Skeletal muscle cell (primary cell): ENCODE measurements at places on chromosomes 16 and 17.

DNA sequence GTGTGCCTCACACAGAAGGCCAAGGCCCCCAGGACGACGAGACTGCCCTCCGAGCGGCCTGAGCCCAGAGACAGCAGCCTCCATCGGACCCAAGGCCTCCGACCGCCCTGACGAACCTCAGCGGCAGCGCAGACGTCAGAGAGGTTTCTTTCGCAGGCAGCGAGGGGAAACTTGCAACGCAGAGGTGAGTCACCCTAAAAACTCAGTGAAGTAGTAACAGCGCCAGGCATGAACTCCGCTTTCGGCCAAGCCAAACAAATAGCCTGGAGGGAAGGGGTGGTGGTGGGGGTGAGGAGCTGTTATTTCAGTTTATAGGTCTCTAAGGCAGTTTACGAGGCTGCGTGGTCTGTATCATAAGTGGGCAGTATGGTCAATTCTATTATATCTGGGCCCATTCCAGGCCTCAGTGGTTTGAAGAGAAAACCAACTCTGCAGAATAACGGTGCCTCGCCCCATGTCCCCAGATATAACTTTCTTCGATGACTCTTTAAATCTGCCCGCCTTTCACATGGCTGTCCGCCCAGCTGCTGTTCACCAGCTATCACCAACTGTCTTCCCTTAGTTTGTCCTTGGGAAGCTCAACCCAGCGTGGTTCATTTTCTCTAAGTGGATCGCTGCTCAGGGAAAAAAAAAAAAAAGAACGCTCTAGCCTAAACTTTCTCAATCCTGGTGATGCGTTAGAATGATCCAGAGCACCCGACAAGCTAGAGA is 43.5 kb upstream of the FOXF1 start:
- no peak for DNase-seq

DNA sequence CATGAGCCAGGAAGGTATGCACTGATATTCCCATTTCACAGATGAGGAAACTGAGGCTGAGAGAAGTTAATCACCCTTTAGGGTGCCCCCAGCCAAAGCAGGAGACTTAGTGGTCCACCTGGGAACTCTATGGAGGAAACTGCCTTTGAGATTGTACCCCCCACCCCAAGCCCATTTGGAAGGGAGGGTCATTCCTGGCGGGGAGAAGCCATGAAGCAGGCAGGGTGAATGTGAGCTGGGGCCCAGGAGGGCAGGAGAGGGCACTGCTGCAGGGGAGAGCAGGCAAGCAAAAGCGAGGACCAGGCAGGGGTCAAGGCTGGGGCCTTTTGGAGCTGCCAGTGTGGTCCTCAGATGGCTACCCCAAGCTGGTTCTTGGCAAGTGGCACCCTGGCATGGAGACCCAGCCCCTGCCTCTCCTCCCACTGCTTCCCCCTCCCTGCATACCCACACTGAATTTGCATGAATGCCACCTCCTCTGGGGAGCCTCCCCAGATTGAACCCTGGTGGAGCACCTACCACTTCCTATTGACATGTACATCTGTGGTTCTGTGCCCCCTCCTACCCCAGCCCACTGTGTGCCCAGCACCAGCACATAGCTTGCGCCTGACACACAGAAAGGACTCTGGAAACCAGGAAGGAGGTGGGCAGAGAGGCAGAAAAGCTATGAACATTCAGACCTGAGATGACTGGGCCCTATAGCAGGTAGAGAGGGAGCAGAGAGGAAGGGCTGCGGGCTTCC is 965 bp upstream of the TMC6 start:
- DNase-seq: no peak

- DNase-seq: no peak
Measured at GRCh38 chr17:55822028-55822427, 71.2 kb downstream of the PCTP start.

GRCh38 chr17:39933912-39934311 is 6.4 kb downstream of the LRRC3C start:
- DNase-seq: no peak

- DNase-seq: no peak
Measured at GRCh38 chr16:86090461-86091170, 191.7 kb downstream of the IRF8 start.
